ENCODE measurements at places on chromosomes 12 and 14.

DNA sequence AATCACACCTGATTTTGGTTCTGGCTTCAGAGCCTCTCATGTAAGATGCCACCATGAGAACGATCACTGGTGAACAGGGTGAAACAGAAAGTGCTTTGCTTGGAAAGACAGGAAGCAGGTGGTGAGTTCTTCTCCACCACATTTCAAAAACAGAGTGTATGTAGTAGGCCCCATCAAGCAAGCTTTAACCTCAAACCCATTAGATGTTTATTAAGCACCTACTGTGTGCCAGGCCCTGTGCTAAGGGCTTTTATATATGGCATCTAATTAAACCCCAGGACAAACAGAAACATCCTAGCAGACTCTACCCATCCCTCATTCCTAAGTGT, 47.8 kb upstream of the MED13L start:
- DNase-seq = no peak

- peak; percentile 95 for DNase-seq
Measured at GRCh38 chr12:47736877-47737676, 11.8 kb upstream of the ENDOU start.

- no peak for DNase-seq
Measured at GRCh38 chr12:106861984-106862916, 87.8 kb downstream of the RIC8B start.

- no peak for DNase-seq
Measured at GRCh38 chr14:60095781-60096450, 4.2 kb downstream of the PCNX4 start.

DNA sequence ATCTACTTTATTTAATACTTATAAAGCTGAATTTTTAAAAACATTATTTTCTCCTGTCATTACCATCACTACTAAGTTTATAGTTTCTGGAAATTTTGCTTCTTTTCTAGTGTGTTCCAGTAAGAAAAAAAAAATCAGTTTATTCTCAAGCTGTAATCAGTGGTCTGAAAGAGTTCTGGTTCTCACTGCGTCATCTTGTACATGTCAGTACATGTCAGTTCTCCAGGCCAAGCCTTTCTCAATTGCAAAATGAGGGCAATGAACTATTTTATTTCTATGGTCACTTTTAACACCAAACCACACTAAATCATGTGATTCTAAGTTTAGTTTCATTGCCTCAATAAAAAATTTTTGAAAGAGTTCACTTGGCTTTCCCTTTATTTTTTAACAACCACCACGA, 468.9 kb upstream of the LRFN5 start:
- DNase-seq = no peak

GRCh38 chr12:6567112-6567670, 900 bp downstream of the NOP2 start:
- no peak for DNase-seq

DNA sequence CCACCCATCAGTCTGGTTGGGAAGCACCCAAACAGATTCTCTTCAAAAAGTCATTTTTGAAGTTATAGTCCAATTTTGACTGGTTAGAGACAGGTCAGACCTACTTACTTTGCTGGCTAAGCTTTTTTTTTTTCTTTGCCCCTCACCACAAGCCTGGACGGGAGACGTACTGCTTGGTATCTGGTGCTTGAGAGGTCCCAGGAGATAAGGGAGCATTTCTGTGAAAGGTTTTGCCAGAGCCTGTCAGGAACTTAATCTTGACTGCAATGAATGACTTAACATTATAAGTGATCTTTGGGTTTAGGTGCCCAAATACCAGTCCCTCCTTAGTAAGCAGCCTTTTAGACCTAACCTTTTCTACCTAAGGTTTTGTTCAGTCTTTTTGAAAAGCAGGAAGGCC, 6.3 kb downstream of the MTHFD1 start:
- DNase-seq = no peak

DNA sequence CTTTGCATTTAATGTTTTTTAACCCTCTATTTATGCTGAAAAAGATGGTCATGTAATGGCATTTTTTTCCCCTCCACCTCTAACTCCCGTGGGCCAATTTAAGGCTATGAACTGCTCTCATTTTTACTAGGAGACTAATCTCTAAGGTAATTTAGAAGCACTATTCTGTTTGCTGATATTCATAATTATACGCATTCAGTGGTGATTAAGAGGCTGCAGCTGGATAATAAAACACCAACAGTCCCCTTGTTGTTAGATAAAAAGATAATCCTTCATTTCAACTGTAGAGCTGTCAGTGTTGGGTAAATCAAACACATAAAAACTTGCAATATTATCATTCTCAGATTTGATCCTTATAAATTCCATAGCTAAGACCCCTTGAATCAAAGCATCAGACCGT, 8.9 kb downstream of the MYO1H start:
- DNase-seq = no peak
